ENCODE measurements at places on chromosomes 3 and 15. TPM values are rescaled to one million over a fixed set of nuclear protein-coding genes. Genes with fewer than 3 reads are reported as not detected.

The EPHB1 gene
- total RNA-seq = 6.8 TPM

The ARNT2 gene
- total RNA-seq = 42.5 TPM

The IGDCC3 gene
- total RNA-seq = 4.1 TPM

The INSYN1 gene
- total RNA-seq = 7.9 TPM

The CHST2 gene
- total RNA-seq = 56.3 TPM

The CKMT1B gene
- total RNA-seq = 1.9 TPM

The SEC62 gene
- 56.0 TPM for total RNA-seq

The CACNA2D2 gene
- total RNA-seq = 10.1 TPM

The CLDN18 gene
- total RNA-seq = 0.29 TPM

The CPN2 gene
- total RNA-seq = 0.12 TPM

The CYP19A1 gene
- total RNA-seq = not detected

The SCG5 gene
- total RNA-seq = 7.6 TPM

The SAMMSON gene
- total RNA-seq = not detected

The BFSP2 gene
- total RNA-seq = not detected

The WDR93 gene
- total RNA-seq = 1.6 TPM

The LRRC2 gene
- total RNA-seq = 4.1 TPM

The LPCAT4 gene
- total RNA-seq = 10.2 TPM

The SLC28A1 gene
- 6.6 TPM for total RNA-seq

The WDR49 gene
- total RNA-seq = 3.7 TPM

The ARHGAP11A gene
- total RNA-seq = 8.3 TPM

The AQP9 gene
- 3.2 TPM for total RNA-seq

The GOLGA8M gene
- total RNA-seq = 3.7 TPM

The DYNLT2B gene
- 5.8 TPM for total RNA-seq

The SUSD5 gene
- 4.4 TPM for total RNA-seq

The MYZAP gene
- total RNA-seq = 2.7 TPM

The C3orf20 gene
- total RNA-seq = 0.18 TPM

The GLDN gene
- total RNA-seq = 0.99 TPM

The ZNF710 gene
- total RNA-seq = 14.9 TPM

The SLC15A2 gene
- total RNA-seq = 23.4 TPM

The LRRC34 gene
- 8.3 TPM for total RNA-seq

The VEPH1 gene
- 47.6 TPM for total RNA-seq

The SKOR1 gene
- total RNA-seq = 0.29 TPM

The CCDC39 gene
- total RNA-seq = not detected

The GNAT1 gene
- total RNA-seq = not detected

The KLHDC8B gene
- total RNA-seq = 39.2 TPM

The ULK3 gene
- total RNA-seq = 23.4 TPM

The PRR20G gene
- not detected for total RNA-seq

The FBXW12 gene
- total RNA-seq = 0.23 TPM

The PLA2G4E gene
- 0.29 TPM for total RNA-seq

The HYAL3 gene
- total RNA-seq = 3.7 TPM

The SAMD7 gene
- 0.18 TPM for total RNA-seq

The ADAMTS9 gene
- 151 TPM for total RNA-seq

The EFCC1 gene
- 5.0 TPM for total RNA-seq

The ZDHHC23 gene
- total RNA-seq = 10.6 TPM

The EXD1 gene
- not detected for total RNA-seq

The ALG3 gene
- 28.7 TPM for total RNA-seq

The ATP10A gene
- total RNA-seq = 5.1 TPM

The CLRN1 gene
- total RNA-seq = not detected

The SEC61A1 gene
- 119 TPM for total RNA-seq

The DNASE1L3 gene
- 10.0 TPM for total RNA-seq

The RNF168 gene
- total RNA-seq = 16.1 TPM

The IL20RB gene
- total RNA-seq = 0.12 TPM

The GOLGA8S gene
- 0.12 TPM for total RNA-seq

The CISH gene
- total RNA-seq = 36.6 TPM

The CACNA2D3 gene
- 3.6 TPM for total RNA-seq

Measured in metanephros (tissue), 2 donors.